NCI-H446 treated with DMSO at 0.1 percent for 48 hours (cell line): ENCODE measurements at places on chromosomes 5 and 9.
A peak's percentile ranks its signal among the peaks of the same experiment; 100 is the strongest.

GRCh38 chr9:7300484-7300883 lies 499.1 kb downstream of the DMAC1 start:
- no peak for DNase-seq

DNA sequence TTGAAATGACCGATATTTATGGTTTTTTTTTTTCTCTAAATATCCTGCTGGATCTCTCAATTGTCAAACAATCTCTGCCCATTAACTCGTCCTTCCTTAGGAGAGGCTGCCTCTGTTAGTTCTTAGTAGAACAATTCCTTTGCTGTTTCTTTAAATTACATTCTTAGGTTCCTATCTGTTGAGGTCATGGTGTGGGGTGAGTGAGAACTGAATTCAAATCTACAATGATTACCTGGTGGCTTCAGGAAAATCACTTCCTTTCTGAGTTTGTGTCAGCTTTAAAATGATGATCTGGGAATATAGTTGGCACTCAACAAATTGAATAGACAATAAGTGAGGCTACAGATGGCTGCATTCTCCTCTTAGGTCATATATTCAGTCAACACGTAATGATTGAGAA lies 82.1 kb upstream of the TNFSF8 start:
- no peak for DNase-seq

DNA sequence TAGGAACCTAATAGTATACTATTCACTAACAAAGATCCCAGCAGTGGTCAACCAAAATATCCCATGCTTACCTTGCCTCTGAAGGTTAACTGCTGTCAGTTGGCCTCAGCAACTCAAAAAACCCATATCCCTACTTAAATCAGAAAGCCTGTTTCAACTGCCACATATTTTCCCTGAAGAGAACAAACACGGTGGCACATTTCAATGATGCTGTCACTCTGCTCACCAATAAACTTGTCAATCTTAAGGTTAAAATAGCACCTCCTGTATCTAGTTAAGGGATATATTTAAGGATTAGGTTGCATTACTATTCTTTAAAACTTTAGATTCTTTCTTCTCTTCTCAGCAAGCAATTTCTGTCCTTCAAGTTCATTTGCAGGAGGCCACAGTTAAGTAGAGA lies 986.9 kb downstream of the CDH18 start:
- no peak for DNase-seq

DNA sequence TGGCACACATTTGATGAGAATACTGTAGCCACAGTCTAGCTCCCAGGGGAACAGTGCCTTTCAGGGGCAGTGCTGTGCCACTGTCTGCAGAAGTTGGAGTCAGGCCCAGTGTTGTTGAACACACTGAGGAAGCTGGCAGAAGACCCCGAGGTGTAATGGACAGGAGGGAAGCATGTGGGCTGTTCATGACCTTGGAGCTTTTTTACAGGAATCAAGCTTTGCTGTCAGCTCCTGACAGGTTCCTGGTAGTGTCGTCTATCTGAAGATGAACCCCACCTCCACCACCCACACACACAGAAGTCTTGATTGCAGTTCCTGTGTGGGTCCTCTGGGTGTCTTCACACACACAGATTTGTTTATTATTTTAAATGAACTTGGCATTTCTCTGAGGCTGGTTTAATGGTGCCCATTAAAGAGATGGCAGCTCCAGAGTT lies 40.3 kb upstream of the TNFAIP8 start:
- DNase-seq = peak; percentile 64

GRCh38 chr5:145703856-145704255 lies 131.3 kb downstream of the PRELID2 start:
- DNase-seq = no peak

DNA sequence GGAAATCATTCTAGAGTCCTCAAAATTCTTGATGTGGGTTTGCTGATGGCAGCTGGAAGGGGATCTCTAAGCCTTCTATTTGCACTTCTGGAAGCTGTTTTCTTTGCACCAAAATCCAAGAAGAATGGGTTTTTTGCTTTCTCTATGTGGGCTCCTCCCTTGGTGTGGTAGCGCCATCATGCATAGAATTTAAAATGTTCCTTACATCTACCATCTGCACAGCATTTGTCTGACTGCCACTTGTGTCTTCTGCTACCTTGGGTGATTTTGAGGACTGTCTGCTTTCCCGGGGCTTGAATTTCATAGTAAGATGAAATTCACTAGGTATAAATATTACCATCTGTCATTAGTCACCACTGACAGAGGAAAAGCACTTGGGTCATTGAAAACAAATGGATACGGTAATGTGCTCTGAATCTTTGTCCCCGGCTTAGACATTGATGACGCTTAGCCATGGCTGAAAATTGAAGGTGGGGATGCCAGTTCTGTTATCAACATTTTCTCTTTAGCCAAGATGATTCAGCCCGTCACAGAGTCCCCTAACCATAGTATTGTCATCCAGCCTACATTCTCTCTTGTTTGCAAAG lies 30.0 kb downstream of the SNX30 start:
- no peak for DNase-seq

DNA sequence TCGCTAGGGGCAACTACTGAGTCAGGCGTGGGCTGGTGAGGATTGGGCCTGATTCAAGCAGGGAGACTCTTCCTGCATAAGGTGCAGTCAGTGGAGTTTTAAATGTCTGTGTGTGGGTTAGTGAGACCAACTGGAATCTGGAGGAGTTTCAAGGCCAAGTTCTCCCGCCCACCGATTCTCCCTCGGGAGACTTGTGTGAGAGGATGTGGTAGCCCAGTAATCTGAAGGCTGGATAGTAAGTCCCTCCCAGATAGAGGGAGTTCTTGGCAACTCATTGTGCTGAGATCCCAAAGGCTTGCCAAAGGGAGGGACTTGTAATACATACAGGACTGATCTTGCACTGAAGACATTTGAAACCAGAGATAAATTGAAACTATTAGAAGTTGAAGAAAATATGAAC lies 51.8 kb downstream of the WDR36 start:
- peak; percentile 77 for DNase-seq

GRCh38 chr5:180209137-180209581 lies at the start of gene RASGEF1C:
Gene RASGEF1C (minus strand): TSS chr5:180209211. CDS start chr5:180138052, 71,159 bp downstream.
- DNase-seq = peak; percentile 4

- DNase-seq = no peak
Measured at GRCh38 chr9:98607787-98608186, 100.9 kb downstream of the GABBR2 start.

DNA sequence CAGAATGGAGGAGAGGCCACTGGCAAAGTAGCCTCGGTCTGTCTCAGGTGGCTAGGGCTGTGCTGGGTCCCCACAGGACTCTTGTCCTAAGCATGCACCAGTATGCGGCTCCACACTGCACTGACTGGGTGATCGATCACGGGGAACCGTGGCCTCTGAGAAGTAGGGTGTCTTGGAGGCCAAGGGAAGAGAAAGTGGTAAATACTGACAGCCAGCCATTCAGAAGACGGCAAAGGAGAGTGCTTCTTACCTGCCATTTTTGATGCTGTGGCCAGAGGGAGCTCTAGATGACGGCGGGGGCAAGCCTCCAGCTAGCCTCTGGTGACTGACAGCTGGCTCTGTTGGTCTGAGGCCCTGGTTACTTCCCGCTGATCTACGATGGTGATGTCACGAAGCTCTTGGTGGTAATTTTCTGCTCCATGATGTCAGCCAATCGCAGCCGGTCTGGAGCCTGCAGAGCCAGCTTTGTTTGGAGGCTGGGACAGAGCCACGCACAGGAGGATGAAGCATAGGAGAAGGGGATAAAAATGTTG lies 40.4 kb upstream of the GADD45G start:
- no peak for DNase-seq
